ENCODE measurements at places on chromosomes 4 and X.

- DNase-seq, result no peak
Measured at GRCh38 chrX:69028006-69028760, 137.1 kb downstream of the PJA1 start.

DNA sequence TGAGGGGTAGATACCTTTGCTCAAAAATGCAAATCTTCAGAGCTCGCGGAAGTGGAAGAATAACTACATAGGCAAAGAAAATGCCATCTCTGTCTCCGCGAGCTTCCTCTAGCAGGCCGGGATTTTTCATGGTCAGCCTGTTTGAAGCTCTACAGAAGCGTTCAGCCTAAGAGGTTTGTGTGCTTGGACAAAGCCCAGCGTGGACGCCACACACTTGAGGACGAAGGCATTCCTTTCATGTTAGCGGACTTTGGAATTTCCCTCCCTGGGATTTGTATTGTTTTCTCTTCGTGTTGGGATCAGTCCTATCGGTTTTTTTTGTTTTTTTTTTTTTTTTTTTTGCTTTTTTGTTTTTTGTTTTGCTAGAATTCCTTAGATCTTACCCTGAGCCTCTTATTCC is 53.7 kb downstream of the SMIM31 start:
- DNase-seq, result no peak

GRCh38 chr4:185374573-185374972 is 21.2 kb downstream of the LRP2BP start:
- no peak for DNase-seq

DNA sequence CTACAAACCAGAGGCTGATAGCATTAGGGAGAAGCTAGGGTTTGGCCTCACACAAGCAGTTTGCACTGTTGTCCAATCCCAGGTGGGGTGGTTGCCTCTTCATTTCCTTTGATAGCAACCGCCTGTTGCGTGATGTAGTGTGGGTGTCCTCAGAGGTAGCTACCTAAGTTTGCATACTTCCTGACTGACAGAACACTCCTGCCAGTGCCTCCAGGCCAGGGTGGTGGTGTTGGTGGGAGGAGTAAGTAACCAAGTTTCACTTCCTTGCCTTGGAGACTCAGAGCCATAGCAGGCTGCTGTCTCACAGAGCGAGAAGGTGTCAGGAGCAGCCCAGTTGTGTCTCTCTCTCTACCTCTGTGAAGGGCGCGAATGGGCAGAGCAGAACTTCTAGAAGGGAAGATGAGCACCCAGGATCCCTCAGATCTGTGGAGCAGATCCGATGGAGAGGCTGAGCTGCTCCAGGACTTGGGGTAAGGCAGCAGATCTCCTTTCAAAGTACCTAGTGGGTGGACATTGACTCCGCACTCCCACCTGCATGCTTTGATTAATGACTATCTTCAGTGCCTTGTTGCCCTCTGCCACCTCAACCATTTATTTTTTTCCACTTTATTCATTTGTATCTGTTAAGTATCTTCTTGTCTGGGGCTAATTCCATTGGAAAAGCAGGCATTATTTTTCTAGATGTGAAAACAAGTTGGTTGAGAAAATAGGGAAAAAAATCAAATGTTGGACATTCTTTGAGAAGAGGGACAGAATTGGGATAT is at the start of gene DAPP1:
Gene DAPP1, plus strand, starts transcription at position 283 of the 764 bp plus-strand sequence. Its CDS starts 87 bp downstream, at position 370.
- DNase-seq, result no peak

DNA sequence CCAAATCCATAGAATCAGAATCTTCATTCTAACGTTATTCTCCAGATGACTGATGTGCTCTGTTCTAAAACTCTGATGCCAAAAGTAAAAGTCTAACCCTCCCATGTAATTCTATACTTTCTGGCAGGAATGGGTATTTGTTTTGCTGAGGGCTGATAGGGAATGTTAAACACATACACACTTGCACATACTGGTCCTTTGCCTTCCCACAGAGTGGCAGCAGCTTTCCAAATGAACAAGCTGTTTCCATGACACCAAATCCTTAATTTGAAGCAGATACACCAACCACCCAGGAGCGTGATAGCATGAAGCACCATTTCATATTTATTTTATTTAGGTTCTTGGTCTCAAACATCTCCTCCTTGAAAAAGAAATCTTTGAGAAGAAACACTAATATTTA is 155.5 kb upstream of the PRDX4 start:
- DNase-seq, result peak; percentile 24

GRCh38 chr4:163395758-163396157 is 52.1 kb downstream of the NPY5R start:
- DNase-seq, result no peak

DNA sequence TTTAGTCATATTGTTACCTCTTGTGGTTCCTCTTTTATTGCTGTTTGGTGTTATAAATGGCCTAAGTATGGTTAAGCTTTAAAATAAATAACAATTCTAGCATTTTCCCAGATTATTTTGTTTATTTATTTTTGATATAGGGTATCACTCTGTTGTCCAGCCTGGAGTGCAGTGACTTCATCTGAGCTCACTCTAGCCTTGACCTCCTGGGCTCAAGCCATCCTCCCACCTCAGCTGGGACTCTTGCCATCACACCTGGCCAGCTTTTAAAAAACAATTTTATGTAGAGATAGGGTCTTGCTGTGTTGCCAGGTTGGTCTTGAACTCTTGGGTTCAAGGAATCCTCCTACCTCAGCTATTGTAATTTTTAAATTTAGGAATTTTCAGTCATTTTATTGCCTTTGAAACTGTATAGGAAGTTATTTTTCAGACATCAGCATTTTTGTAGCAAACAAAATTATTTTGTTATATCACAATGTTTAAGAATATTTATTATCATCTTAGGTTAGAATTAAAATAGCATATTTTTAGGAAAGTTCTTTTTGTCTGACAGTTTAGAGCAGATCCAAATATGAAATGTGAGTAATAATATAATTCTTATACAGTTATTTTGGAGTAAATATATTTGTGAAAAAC is 66.3 kb upstream of the RHOH start:
- DNase-seq, result no peak

- DNase-seq, result no peak
Measured at GRCh38 chr4:7812921-7813320, 126.7 kb downstream of the AFAP1 start.

- no peak for DNase-seq
Measured at GRCh38 chr4:53315300-53315699, 50.6 kb downstream of the SCFD2 start.

Data from DMS153 (cell line).